Posterior vena cava (tissue), 2 donors: ENCODE measurements at places on chromosomes 1 and 21. TPM values are rescaled to one million over a fixed set of nuclear protein-coding genes. Genes with fewer than 3 reads are reported as not detected.

The OR2T35 gene
- not detected for total RNA-seq

The RIPPLY3 gene
- total RNA-seq: not detected

The VWA5B1 gene
- not detected for total RNA-seq

The MYOG gene
- total RNA-seq: not detected

The LCE6A gene
- total RNA-seq: not detected

The WDR64 gene
- not detected for total RNA-seq

The DCDC2B gene
- not detected for total RNA-seq

The TUFT1 gene
- total RNA-seq: 5.4 TPM

The FCRL1 gene
- 1.7 TPM for total RNA-seq

The MTARC2 gene
- total RNA-seq: 15.2 TPM

The SLC30A1 gene
- total RNA-seq: 25.8 TPM

The AK5 gene
- 0.93 TPM for total RNA-seq

The SLC16A4 gene
- 8.0 TPM for total RNA-seq

The WRAP73 gene
- 10.9 TPM for total RNA-seq

The CA14 gene
- total RNA-seq: not detected

The AMY1A gene
- not detected for total RNA-seq

The PGBD5 gene
- total RNA-seq: 0.43 TPM

The RER1 gene
- total RNA-seq: 93.7 TPM

The LRRIQ3 gene
- total RNA-seq: 0.37 TPM

The SLC25A33 gene
- total RNA-seq: 2.3 TPM

The DHRS3 gene
- total RNA-seq: 107 TPM

The KRTAP10-7 gene
- total RNA-seq: not detected

The ADORA3 gene
- total RNA-seq: 10.3 TPM

The GOLPH3L gene
- total RNA-seq: 19.0 TPM

The PADI3 gene
- total RNA-seq: not detected

The CTH gene
- 0.76 TPM for total RNA-seq

The FAM72D gene
- total RNA-seq: not detected

The CDKN2C gene
- total RNA-seq: 11.2 TPM

The TSPEAR gene
- 0.48 TPM for total RNA-seq

The AIM2 gene
- 1.4 TPM for total RNA-seq

The GBP6 gene
- not detected for total RNA-seq

The RGS1 gene
- 13.0 TPM for total RNA-seq

The FRRS1 gene
- total RNA-seq: 17.5 TPM

The ELF3 gene
- total RNA-seq: 0.37 TPM
